ENCODE measurements at places on chromosomes 5 and 9.

DNA sequence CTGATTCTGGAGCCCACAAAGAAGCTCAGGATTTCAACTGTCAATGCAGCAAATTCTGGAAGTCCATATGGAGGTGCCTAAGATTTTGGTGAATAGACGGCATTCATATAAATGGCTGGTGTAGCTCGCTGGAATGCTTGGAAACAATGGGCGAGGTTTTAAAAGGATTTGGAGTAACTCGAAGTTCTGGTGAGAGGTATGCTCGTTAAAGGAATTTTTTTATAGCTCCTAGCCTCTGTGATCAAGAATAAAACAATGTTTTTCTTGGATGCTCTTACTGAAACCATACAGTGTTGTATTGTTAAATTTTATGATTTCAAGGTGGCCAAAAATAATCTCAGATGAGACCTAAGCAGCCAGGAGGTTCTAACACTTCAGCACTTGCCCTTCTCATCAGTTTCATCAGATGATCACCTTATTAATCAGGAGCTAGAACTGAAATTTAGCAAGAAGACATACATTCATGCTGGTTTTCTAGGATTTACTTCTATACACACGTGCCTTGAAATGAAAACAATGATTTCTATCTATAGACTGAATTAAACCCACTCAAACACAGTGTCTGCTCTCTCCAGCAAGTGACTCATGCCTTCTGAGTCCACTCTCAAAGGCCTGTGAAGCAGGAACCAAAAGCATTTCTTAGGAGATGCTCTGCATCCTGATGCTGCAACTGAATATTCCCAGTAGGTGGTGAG is 79.2 kb downstream of the OTULIN start:
- DNase-seq, result no peak

GRCh38 chr9:37030611-37030939 is 3.5 kb downstream of the PAX5 start:
- no peak for DNase-seq

DNA sequence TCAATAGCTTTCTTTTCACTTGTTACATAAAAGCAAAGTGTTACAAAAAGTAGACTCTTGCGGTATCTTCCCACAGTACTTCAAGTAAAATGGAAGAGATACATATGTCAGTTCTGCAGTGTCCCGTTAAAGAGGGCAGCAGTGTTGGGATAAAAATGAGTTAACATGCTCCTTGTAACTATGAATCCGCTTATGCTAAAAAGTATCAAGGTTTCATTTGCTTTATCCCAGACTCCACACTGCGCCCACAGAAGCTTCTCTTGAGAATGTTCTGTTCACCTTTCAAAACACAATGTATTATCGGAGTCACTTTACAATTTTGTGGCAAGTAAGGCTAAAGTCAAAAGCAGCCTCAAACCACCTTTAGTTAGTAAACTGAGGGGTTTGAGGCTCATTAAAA is 790 bp downstream of the PTAR1 start:
- DNase-seq, result no peak

DNA sequence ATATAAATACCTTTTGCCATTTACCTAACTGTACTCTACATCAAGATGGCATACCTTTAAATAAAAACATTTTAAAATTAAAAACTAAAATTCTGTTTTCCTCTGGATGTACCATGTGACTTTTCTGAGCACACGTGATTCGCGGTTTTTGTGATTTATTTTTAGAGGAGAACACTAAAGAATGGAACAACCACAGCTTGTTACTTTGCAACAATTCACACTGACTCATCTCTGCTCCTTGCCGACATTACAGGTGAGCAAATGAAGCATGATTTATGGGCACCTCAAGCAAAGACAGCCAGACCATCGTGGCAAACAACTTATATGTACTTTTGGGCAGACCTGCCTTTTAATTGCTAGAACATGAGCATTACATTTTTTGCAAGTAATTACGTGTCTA is 61.3 kb downstream of the GDA start:
- no peak for DNase-seq

GRCh38 chr9:3676766-3677165 is 151.0 kb upstream of the RFX3 start:
- DNase-seq, result no peak

GRCh38 chr9:29432191-29432590 is 1858.9 kb upstream of the C9orf72 start:
- no peak for DNase-seq

- DNase-seq, result no peak
These were observed 35.8 kb downstream of the ARHGEF28 start for GRCh38 chr5:73661753-73662152.
